ENCODE measurements at places on chromosomes 11 and 22.

GRCh38 chr11:72294616-72295395, 50.8 kb upstream of the PHOX2A start:
- no peak for DNase-seq

- DNase-seq, result no peak
These were observed 43.0 kb upstream of the CCDC134 start for GRCh38 chr22:41757502-41757901.

- DNase-seq, result no peak
These were observed 12.6 kb downstream of the SULT4A1 start for GRCh38 chr22:43849731-43850130.

DNA sequence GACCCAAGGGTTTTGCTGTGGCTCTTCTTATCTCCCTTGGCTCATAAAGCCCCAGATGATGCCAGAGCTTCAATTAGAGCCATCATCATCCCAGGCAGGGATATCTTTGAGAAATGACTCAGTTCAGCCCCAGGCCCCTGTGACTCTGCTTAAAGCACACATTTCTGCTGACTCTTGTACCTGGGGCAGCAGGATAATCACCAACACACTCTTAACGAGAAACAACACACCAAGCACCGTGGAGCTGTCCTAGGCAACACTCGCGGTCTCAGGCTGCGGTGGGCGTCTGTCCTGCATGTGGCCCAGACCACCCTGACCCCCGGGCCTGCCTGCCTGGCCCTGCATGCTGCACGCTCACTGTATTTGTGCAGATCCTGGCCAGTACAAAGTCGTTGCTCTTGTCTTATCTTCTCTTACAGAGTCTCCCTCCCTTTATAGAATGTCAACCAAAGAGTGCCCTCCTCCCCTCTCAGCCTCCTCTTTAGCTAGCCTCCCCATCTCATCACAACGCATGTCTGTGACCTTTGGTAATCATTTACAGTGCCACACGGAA, 114.2 kb upstream of the PARVA start:
- no peak for DNase-seq

DNA sequence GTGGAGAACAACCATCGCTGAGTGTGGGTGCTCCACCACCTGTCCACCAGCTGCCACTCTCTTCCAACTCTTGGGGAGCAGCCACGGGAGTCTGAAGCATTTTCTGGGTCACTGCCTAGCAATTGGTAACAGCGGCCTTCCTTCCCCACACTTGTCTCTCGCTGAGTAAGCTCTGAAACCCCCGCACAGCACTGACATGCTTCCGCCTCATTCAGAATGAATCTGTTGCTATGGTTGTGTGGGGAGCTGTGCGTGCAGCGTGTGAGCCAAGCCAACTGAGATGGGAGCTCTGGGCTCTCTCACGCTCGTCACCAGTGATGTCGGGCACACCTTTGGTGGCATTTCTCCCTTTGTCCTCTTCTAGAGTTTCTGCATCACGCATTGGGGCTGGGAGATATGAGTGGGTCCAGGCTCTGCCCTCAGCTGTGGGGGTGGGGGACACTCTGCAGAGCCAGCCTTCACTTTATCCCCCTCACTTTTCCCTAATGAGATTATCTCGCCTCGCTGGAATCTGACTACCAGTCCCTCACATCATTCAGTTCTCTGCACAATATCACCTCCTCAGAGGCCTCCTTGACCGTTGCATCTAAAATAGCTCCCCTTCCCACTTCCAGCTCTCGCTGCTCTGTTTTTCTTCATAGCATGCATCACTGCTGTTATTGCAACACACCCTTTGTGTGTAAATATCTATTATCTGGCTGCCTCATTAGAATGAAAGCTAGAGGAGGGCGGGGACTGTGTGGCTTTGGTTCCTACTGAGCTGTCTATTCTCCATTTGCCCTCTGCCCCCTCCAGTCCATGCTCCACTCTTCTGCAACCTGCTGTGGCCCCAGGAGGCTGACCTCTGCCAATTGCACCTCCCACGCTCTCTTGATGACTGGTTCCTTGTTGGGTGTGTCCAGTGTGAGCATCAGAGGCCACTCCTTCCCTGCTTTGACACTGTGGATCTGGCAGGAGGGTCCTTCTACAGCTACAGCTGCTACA, 569.9 kb upstream of the CADM1 start:
- no peak for DNase-seq

DNA sequence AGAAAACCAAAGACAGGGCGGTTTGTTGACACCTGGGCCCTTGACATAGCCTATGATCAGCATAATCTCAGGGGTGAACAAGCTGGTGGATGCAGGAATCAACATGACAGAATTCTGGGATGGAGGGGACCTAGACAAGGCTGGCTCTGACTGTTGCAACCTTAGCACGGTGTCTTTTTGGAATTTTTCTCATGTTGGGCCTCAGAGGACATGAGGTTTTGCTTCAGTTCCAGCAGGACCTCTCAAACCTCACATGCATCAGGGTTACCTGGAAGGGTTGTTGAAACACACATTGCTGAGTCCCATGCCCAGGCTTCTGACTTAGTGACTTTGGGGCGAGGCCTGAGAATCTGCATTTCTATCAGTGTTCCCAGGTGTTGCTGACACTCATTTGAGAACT, 345.6 kb upstream of the B3GAT1 start:
- no peak for DNase-seq

GRCh38 chr11:279966-280705, 1.9 kb downstream of the NLRP6 start:
- DNase-seq, result no peak

DNA sequence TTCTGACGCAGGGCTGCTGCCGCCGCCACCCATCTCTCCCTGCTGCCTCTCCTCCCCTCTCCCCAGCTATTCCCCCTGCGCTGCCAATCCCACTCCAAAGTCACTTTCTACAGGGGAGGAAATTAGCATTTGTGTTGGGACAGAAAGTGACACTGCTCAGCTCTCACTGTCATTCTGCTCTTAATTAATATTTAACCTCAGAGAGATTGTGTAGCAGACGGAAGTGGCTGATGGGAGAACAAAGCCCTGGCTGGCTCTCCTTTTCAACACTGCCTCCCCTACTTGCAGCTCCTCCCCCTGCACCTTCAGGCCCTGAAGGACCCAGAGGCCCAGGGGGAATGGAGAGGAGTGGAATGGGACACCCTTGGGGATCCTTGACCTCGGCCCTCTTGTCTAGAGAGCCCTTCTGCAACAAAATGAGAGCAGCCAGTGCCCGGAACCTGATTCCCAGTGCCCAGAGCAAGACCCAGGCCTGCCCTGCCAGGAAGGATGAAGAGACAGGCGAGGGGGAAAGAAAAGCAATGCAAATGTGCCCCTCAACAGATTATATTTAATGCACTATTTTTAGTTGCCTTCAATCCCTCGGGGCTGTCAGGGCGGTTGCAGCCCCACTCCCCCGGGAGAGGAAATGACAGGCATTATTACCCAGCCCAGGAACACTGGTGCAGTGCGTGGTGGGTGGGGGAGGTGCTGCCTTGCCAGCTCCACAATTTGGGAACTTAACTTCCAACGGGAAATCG, 14.6 kb upstream of the NRGN start:
- DNase-seq, result no peak

DNA sequence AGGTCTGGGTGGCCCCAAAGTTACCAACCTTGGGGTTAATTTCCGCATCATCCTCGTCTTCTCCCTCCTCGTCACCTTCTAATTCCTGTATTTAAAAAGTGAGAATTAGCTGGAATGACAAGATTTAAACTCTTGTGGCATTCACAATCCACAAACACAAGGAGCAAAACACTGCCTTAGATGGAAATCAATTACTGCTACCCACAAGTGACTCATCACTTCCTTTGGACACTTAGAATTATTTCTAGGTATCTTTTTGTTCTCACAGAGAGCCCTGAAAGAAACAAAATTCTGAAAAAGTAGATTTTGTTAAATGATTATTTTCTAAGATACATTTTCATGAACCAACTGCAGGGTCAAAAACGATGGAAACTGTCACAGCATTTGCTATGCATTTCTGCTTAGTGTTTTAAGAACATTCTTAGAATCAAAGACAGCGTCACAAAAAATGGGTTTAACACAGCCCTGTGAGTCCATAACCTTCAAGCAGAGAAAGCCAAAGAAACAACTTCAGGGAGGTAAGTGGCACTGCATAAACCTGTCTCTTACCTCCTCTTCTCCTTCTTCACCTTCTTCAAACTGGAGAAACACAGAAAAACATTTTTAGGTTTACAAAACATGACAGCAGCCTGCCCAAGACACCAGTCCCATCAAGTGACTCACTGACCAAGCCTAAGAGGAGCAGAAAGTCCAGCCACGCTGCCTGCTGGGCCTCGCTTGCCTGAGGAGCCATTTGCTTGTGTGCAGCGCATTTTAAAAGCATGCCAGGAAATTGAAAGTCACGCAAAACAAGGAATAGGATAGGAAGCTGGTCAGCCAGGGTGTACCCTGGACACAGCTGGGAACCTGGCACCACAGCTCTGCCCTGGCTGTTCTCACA, 22.3 kb upstream of the PHLDA2 start:
- DNase-seq, result no peak

GRCh38 chr11:94272738-94273313, 31.6 kb upstream of the IZUMO1R start:
- no peak for DNase-seq

- DNase-seq, result peak; percentile 36
These were observed 38.4 kb upstream of the CWF19L2 start for GRCh38 chr11:107496011-107496410.

DNA sequence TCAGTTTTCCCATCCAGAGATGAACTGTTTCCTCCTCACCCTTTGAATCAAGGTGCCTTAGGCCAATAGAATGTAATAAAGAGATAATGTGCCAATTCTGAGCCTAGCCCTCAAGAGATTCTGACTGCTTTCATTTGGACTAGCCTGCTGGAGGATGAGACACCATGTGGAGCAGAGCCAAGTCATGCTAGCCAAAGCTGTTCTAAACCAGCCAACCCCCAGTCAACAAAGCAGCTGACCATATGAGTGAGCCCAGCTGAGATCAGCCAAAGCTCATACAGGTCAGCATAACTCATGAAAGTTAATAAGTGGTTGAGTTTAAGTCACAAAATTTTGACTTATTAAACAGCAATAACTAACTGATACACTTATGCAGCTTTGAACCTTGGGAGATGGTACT, 66.7 kb upstream of the DBX1 start:
- no peak for DNase-seq

DNA sequence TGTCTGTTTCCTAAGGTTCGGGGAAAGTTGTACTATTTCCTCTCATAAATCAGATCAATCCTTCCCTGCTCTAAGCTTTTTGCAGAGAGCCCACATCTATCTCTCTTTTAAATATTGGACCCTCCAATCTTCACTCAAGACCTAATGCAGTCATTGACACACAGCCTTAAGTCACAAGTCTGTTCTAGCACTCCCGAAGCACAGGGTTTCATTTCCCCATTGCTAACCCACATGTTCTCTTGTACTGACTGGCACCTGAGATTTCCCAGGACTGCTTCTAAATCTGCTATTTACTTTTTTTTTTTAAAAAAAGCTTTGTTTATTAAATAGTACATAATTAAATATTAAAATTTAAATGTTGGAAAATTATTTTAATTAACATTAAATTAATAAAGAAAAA, 674.7 kb downstream of the TBC1D22A start:
- DNase-seq, result no peak

DNA sequence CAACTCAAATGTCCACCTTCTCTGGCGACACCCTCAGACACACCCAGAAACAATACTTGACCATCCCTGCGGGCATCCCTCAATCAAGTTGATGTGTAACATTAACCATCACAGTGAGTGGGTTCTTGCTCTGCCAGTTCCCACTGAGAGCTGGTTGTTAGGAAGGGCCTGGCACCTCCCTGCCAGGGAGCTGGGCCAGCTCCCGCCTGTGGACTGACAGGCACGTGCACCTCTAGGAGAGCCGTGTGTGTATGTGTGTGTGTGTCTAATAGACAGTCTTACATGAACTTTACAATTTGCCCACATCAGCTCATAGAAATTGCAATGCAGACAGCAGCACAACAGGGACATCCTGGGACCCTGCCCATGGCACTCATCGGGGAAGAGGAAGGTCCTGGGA, 298.7 kb downstream of the SHANK2 start:
- no peak for DNase-seq

DNA sequence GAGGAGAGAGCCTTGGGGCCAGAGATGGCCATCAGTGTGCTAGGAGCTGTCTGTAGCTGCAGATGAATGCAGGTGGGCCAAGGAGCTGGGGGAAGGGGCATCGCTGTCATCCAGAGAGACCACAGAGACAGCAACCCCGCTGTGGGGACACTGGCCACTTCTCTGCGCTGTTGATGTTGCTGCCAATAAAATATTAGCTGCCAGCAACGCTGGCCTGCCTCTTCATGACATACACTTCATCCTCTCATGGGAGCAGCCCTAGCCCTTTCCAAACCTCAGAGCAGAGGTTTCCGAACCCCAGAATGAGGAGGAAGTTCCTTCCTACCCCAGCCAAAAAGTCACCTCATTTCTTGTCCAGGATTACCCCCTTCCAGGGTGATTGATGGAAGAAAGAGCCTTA, 106.2 kb downstream of the PARVA start:
- no peak for DNase-seq

- DNase-seq, result no peak
These were observed 6.1 kb downstream of the PI4KA start for GRCh38 chr22:20852503-20852902.

- DNase-seq, result peak; percentile 96
These were observed 562.5 kb downstream of the MN1 start for GRCh38 chr22:27238935-27239510.

GRCh38 chr11:120306519-120307242, 18.4 kb upstream of the TLCD5 start:
- DNase-seq, result peak; percentile 86

DNA sequence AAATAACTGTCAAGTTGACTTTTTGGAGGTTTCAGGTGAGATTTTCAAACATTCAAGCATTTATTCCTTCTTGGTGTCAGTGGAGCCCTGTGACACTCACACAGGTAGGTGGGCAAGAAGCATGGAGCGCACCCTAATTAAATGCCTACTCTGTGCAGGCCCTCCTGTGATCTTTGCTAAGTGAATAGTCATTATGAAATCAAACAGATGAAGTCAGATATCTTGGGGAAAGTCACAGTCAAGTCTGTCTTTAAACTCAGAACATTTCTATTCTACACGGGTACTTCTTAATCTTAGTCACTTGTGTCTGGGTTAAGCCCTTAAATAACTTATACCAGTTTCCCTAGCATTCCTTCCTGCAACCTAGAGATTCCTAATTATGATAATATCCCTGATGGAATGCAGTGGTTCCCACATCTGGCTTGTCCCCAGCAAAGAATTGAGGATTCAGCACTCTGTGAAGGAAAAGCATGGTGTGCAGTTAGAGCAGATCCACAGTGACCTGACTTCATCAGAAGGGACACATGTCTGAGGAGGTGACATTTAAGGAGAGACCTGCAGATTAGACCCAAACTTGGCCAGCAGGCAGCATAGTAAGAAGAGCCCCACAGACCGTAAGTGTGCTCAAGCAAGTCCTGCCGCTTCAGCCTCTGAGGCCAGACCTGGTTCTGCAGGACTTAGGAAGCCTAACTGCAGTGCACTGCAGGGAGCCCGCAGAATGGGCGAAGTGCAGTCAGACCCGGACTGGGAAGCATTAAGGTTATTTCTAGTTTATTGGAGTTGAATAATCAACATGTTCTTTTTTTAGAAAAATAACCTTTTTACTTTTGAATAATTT, 85.3 kb upstream of the GAL start:
- no peak for DNase-seq

GRCh38 chr22:19760058-19760950, at the start of gene TBX1:
TBX1 (plus strand) TSS chr22:19760778; CDS start chr22:19760844, 66 bp downstream.
- DNase-seq, result no peak

GRCh38 chr11:134040386-134041302, 28.2 kb upstream of the JAM3 start:
- peak; percentile 25 for DNase-seq

All from fibroblast of skin of left quadriceps (primary cell).